ENCODE measurements at places on chromosomes 4 and X.

DNA sequence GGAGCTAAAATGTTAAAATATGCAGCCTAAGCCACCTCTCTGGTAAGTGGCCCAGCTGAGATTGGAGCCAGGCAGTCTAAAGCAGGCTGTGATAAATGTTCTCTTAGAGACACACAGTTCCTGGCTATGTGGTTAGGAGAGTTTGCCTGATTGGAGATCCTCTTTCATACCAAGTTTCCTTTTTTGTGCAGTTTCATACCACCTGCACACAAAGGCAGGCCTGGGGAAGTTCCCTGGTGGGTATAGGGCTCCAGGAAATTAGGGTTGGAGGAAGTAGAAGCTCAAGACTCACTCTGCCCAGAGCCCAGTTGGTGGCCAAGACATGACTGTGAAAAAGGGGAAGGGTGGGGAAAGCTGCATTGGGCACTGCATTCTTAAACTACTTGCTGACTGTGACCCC, 16.9 kb downstream of the CYBB start:
- DNase-seq, result no peak

DNA sequence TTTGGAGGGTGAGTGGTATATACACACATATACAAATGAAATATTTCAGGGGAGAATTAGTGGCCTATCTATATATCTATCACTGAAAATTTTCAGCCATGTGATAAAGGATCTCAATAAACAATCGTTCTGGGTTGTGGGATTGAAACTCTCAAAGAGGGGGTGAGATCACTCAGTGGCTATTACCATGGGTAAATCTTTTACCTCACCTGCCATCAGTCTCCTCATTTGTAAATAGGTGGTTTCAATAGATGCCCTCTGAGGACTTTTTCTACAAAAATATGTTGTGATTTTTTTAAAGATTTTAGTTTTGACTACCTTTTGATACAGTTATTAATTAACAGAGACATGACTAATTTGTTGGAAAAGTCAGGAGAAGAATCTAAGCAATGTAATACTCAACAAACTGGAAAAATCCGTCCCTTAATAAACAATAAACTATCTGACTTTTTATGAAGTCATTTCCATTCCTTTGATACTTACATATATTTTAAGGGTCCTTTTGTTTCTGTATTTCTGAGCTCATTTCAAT, 192.8 kb downstream of the MAD2L1 start:
- no peak for DNase-seq

- no peak for DNase-seq
These were observed 130.8 kb downstream of the CPZ start for GRCh38 chr4:8723222-8723980.

GRCh38 chr4:148053298-148054003, 321.6 kb downstream of the ARHGAP10 start:
- DNase-seq, result no peak

- DNase-seq, result no peak
These were observed 207.8 kb downstream of the RAB28 start for GRCh38 chr4:13276357-13276756.

GRCh38 chrX:124018023-124018422, 56.5 kb downstream of the STAG2 start:
- DNase-seq, result no peak

DNA sequence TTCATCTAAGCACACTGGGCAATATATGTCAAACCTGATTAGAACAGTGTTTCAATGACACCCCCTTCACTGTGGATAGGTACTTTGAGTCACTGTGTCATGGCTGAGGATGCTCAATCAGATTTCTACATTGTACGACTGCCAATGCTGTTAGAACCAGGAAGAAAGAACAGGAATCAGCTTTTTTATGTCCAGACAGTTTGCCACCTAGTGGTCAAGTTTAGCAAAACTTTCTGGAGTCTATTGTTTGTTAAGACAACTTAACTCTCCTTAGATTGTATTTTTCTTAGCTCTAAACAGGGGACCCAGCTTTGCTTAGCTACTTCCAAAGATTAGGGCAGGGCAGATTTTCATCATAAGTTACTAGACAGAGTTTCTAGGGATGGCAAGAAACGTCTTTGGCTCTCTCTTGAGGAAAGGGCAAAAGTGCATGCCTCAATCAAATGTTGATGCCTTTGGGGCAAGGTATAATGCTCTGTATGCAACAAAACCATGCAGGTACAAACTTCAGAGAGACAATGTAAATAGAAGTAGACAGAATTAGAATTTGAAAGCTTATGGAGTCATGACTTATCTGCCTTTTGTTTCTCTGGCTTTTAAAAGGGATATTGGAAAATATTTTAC, 40.5 kb upstream of the BMP3 start:
- DNase-seq, result peak; percentile 40

DNA sequence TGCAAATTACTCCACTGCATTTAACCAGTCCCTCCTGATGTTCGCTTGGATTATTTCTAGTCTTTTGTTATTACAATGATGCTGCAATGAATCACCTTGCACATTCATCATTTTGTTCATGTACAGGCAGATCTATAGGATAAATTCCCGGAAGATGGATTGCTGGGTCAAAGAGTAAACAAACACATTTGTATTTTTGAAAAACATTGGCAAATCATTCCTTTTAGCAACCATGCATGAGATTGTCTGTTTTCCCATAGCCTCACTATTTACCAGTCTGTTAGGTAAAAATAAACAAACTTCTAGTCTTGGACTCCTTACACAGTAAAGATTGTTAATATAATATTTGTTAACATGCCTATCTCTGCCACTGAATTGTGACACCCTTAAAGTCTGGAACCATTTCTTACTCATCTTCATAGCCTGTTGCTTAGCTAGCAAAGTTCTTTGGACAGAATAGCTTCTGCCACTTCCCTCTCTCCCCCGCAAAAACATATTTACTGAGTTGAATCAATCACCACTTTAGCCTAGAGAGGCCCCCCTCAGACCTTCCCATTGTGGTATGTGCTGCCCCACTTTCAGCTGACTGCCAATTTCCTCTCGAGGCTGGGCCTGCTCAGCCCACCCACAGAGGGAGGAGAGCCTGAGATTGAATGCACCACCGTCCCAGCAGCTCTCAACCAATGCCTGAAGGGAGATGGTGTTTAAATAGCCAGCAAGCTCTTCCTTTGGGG, 108.4 kb upstream of the ATXN3L start:
- DNase-seq, result no peak

- DNase-seq, result no peak
These were observed 15.1 kb upstream of the TAB3 start for GRCh38 chrX:30904186-30904585.

DNA sequence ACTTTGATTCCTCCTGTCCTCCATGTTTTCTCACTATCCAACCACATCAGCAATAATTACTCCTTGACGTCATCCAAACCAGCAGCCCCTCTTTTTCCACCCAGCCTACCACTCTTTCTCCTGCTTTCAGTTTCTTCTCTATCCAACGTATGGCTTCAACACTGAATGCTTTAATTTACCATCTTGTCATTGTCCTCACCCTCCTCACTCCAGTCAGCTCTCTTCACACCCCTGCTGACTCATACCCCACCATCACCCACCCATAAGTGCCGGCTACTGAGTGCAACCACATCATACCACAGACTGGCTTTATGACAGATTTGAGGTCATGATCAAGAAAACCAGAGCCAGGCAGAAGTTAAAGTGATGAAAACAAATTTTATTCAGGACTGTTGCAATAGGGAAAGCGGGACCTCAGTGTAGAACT, 9.8 kb upstream of the ANXA5 start:
- DNase-seq, result no peak

- no peak for DNase-seq
These were observed 3.5 kb downstream of the FAT1 start for GRCh38 chr4:186719925-186720694.

DNA sequence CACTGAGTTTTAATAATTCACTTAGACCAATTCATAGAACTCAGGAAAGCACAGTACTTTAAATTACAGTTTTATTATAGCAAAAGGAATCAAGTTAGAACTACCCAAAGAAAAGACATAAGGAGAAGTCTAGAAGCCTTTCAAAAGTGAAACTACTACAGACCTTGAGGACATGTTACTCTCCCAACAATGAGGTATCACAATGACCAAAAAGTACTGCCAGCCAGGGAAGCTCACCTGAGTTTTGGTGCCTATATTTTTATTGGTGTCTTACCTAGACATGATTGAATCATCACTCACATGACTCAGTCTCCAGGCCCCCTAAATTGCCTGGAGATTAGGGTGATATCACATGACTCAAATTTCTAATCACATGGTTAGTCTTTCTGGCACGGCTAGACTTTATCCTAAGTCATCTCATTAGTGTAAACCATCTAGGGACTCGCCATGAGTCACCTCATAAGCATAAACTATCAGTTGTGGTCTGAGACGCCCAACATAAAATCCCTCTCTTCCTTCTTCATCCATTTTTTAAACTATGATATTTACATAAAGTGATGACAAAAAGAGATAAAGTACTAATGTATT, 372.3 kb downstream of the TMA16 start:
- DNase-seq, result no peak

- no peak for DNase-seq
These were observed 31.1 kb downstream of the CLDN22 start for GRCh38 chr4:183288955-183289354.

DNA sequence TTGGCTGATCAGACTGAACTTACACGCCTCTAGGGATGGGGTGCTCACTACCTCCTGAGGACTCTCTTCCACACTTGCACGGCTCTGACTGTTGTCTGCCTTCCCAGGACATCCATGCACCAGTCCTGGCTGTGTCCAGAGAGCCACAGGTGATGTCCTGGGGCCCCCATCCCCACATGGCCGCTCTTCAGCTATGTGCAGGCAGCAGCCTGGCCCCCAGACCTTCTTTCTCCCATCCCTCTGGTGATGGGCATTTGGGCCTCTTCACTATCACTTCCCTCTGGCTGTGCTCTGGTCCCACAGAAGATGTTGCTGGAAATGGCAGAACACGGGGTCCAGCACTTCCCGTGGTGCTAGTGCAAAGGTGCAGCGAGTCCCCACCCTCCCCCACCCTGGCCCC, 40.9 kb upstream of the HMX1 start:
- no peak for DNase-seq

DNA sequence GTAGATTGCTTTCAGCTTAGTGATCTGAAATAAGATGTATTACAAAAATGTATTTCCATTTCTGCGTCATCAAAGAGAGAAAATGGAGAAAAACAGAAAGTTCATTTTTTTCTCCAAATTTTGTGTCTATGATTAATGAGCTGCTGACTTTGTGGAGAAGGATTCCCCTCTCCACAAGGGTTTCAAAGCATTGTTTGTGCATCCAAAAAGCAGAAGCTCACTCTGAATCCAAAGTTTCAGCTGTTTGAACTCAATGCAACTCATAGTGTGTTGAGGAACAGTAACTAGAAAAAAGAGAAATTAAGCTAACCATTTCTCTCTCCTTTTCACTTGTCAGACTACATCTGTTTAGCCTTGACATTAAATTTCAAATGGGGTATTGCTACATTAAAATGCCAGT, 62.9 kb upstream of the SLC7A11 start:
- no peak for DNase-seq

- DNase-seq, result no peak
These were observed 38.9 kb upstream of the MAB21L2 start for GRCh38 chr4:150543042-150543441.

- DNase-seq, result no peak
These were observed 96.0 kb upstream of the RAB40AL start for GRCh38 chrX:102840871-102841705.

All from AG09319 (cell line).